Stimulated activated CD8-positive, alpha-beta memory T cell treated with anti-CD3 and anti-CD28 coated beads, Interleukin-15, amount 100 ng/mL, for 24 hours (primary cell): ENCODE measurements at places on chromosomes 1 and 21.

DNA sequence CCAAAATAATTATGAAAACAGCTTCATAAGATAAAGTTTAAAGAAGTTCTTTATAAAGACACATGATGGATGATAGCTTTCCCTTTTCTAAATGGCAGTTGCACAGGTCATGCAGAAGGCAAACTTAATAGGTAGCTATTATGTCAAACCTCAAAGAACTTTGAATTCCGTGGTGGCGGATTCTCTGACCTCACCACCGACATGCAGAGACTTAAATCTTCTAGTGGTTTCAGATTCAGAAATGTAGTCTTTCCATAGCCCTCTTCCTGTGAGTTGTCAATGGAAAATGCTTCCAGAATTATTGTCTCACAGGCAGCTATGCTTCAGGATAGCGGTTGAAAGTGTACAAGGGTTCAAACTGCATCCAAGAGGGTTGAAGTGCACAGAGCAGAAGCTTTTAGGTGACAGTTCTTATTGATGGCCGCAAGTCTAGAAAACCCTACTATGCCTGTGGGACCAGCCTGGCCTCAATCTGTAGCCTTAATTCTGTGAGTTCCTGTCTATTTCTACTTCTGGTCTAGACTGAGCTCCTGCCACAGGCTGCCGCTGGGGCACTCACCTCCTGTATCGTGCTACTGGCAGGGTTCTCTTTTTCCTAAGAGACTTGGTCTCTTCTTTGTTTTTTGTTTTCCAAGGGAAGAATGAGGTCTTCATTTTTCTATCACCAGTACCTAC lies 117.0 kb upstream of the ERRFI1 start:
- DNase-seq = no peak

- DNase-seq = no peak
Observed at GRCh38 chr1:85421179-85421578, 43.8 kb downstream of the DDAH1 start.

DNA sequence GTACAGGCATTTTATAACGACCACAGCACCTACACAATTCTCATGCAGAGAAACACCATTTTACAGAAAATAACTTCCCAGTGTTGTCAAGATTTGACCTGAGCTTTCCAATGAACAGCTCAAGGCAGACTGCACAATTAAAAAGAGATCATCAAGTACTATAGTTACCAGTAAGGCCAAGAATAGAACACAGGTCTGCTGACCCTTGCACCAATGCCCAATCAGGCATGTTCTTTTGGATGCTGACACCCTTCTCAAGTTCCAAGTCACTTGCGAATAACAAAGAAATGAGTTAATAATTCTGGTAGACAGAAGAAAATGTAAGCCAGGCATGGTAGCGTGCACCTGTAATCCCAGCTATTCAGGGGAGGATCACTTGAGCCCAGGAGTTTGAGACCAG lies 101.9 kb downstream of the SLC45A1 start:
- DNase-seq = no peak

GRCh38 chr1:19398309-19398760 lies 86.2 kb downstream of the SLC66A1 start:
- no peak for DNase-seq

- DNase-seq = no peak
Observed at GRCh38 chr1:115764541-115764940, 4.0 kb downstream of the CASQ2 start.
